Activated CD4-positive, alpha-beta T cell treated with anti-CD3 and anti-CD28 coated beads, Interleukin-2, amount 50 U/mL, for 1 hour (primary cell): ENCODE measurements at places on chromosomes 7 and 10.

GRCh38 chr10:3122034-3122433 is 50.5 kb downstream of the PITRM1 start:
- no peak for DNase-seq

DNA sequence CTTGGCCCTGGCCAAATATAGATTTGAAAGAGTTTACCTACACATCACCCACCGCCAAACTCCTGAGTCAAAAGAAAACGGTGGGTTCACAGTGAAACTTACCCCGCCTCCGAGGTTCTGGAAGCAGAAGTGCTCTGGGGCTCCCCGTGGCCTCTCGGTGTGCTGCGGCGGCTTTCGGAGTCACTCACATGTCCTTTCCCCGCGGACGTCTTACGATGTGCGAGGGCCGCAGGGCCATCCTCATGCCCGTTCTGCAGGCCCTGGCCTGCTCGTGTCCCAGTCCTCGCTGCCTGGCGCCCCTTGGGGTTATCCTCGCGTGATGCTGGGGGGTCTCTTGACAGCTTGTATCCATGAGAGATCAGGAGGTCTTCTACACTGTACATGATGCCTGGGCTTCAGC is 12.0 kb downstream of the JCAD start:
- DNase-seq: no peak

DNA sequence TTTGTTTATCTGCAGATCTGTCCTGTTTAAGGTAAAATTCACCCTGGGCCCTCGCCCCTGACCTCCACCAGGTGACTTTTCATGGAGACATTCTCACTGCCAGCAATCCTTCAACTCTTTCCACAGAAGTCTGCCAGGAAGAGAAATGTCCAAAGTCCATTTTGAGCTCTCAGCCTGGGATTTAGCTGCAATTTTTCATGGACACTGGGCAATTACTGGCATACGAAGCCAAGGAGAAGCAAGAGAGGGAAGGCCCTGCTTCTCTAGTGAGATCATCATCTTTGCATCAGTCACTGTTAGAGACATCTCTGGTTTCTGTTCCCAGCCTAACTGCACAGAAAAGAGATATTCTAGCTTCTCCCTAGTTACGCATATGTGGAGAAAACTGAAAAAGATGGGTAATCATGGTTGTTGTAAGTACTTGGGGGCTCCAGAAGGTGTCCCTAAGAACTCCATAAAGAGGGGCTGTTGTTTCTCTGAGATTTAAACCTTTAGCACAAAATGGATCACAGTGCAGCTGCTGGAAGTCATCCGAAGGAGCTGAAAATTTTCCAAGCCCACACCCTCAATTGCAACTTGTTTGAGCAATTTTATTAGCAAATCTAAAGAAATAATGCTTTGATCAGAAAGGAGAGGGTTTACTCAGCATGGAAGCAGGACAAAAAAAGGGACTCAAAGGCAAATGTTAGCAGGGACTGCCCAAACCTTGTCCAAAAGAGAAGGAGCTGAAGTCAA is 168.9 kb downstream of the SNX10 start:
- no peak for DNase-seq

GRCh38 chr7:104805449-104806317 is 208.3 kb upstream of the KMT2E start:
- no peak for DNase-seq

- no peak for DNase-seq
Measured at GRCh38 chr10:73161662-73162061, 6.1 kb downstream of the ECD start.

DNA sequence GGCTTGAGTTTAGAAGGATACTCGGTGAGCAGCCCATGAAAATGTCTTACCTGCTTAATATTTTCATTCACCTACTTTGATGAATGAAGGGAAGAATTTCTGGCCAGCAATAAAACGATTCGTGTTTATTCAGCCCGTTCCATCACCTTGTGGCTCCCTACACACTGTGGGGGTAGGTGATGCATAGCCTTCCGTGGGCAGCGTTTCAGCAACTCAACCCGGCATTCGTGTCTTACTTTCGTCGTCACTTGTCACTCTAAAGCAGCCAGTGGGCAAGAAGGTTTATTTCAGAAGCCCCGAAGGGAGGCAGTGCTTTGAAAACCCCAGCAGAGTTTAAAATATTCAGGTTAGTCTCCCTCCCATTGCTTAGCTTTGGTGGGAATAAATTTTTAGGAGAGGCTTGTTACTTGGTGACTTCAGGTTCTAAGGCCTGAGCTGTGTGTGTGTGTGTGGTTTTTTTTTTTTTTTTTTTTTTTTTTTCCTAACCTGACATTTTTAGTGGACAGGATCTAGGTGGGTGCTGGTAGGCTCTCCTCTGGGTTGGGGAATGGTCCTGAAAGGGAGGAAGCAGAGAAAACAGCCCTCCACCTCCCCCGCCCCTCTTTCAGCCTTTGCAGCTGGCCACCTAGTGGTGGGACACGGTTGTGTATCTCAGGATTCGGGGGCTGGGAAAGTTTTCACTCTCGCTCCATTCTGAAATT is 1.8 kb downstream of the GRK5 start:
- DNase-seq: peak; percentile 53

- DNase-seq: no peak
Measured at GRCh38 chr10:31635009-31635408, 293.6 kb downstream of the ARHGAP12 start.

DNA sequence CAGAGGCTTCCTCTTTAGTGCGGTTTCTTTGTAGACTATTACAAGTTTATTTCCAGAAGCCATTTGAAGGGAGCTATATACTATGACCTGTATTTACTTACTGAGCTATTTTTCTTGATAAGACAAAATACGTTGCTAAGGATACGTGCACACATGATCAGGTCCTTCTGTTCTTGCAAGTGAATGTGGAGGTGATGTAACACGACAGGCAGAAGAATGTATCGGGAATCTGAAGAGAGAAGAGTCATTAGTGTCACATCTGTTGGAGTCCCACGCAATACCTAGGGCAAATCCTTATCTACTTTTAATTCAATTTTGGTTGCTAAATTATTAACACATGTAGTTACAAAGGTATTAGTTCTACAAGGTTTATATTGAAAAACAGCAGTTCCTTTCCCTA is 284.6 kb upstream of the IMMP2L start:
- DNase-seq: no peak

DNA sequence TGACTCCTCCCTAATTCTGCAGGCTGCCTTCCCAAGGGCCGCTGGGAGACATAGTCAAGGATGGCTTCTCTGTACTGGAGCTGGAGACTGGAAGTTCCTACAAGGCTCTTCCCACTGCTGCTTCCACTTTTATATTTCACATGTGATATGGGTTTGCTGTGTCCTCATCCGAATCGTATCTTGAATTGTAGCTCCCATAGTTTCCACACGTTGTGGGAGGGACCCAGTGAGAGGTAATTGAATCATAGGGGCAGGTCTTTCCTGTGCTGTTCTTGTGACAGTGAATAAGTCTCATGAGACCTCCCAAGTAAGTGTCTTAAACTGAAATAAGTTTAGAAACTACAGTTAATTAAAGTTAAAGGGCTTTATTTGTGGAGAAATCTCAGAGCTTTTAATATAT is 47.0 kb upstream of the BICC1 start:
- no peak for DNase-seq

GRCh38 chr7:132191418-132191817 is 384.9 kb downstream of the PLXNA4 start:
- no peak for DNase-seq

- no peak for DNase-seq
Measured at GRCh38 chr10:31808258-31809218, 120.1 kb downstream of the ARHGAP12 start.

- no peak for DNase-seq
Measured at GRCh38 chr10:19815731-19816410, 361 bp upstream of the PLXDC2 start.

- DNase-seq: no peak
Measured at GRCh38 chr7:33979807-33980355, 74.5 kb downstream of the BMPER start.

DNA sequence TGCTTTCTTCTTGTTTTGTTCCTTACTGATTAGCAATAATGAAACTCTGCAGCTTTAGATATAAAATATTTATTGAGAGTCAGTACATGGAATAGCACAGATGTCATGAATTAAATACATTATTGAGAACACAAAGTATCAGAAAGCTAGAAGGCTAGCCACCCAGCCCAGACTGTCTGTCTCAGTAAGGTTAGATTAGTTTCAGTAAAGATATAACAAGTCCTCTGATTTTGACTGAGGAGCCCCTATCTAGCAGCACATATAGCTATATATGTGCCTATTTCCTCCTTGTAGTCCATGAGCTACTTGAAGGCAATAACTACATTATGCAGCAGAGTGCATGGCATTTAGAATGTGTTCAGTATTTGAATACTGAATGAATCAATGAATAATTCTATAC is 81.3 kb downstream of the NRCAM start:
- DNase-seq: no peak

DNA sequence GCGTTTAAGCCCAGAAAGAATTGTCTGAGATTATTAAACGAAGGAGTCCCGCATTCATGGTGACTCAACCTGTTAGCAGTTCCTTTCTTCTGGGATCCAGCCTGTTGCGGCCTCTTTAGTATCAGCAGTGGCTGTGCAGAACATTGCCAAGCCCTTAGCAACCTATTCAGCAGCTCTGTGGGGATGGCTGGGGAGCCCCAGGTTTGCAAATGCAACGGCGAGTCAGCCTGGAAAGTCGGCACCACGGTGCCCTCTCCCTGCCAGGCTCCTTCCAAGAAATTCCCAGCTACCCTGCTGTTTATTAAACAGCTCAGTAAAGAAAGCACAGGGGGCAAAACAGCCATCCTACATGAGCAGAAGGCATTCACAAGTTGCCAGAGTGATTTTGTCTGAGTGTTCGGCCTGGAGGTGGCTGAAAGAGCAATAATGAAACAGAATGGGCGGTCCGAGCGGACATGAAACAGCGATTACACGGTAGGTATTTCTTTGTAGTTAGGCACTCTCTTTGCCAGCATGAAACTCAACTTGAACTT is 198.3 kb downstream of the BAMBI start:
- DNase-seq: no peak

DNA sequence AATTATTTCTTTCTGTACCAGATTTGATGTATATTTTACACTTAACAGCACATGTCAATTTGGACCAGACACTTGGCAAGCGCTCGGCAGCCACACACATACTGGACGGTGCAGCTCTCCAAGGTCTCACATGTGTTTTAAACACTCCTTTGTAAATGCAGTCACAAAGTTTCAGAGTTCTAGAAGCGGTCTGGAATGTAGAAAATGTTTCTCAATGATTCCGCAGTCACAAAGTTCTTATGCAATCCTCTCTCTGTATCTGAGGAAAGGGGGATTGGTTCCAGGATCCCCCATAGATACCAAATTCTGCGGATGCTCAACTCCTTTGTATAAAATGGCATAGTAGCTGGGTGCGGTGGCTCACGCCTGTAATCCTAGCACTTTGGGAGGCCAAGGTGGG is 253.0 kb upstream of the GRB10 start:
- DNase-seq: no peak

DNA sequence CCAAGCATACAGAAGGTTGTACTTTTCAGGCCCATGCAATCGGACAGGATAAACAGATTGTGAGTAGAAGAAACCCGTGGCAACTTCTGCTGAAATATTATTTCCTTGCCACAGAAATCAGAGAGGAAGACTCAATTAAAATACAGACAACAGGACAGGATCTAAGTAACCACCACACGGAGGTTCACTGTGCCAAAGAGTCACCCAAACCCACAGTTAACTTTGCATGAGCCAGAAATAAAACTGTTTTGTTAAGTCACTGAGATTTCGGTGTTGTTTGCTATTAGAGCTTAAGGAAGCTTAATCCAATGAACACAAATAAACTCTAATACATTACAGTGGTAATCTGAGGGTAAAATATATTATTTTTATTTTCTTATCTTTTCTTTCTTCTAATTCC is 14.0 kb downstream of the PNPLA8 start:
- DNase-seq: no peak

DNA sequence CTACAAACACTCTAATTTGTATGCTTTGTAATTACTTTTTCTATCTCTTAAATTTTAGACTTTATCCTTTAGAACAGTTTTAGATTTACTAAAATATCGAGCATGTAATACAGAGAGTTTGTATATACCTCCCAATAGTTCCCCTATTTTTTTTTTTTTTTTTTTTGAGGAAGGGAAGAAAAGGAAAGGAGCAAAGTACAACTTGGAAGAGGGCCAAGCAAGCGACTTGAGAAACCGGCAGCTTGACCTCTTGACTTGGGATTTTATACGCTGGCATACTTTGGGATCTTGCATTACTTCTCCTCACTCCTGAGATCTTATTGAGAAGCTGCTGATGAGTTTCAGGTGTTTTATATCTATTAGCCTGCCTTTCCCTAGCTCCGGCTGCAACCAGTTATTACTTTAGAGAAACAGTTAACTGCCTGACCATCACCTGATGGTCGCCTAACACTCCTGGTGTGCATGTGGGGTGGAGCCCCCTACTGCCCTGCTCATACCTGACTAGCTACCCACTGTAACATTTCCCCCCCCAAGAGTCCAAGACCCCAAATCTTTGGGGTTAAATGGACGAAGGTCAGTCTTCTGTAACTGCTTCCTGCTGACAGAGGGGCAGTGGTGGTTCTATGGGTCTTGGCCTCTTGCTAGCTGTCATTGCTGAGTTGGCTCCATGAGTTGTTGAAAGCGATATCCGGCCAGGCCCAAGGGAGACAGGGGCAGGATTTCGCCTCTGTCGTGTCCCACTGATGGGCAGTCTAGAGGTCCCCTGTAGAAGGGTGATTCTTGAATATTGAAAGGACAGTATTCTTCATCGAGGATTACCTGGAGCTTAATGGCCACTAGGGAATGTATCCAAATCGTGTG is 28.5 kb downstream of the MKLN1 start:
- DNase-seq: no peak

GRCh38 chr10:33623669-33624068 is 289.2 kb upstream of the NRP1 start:
- no peak for DNase-seq

- DNase-seq: peak; percentile 51
Measured at GRCh38 chr10:17025444-17026295, 103.9 kb downstream of the CUBN start.

- no peak for DNase-seq
Measured at GRCh38 chr10:94076325-94076841, 82.7 kb downstream of the PLCE1 start.

DNA sequence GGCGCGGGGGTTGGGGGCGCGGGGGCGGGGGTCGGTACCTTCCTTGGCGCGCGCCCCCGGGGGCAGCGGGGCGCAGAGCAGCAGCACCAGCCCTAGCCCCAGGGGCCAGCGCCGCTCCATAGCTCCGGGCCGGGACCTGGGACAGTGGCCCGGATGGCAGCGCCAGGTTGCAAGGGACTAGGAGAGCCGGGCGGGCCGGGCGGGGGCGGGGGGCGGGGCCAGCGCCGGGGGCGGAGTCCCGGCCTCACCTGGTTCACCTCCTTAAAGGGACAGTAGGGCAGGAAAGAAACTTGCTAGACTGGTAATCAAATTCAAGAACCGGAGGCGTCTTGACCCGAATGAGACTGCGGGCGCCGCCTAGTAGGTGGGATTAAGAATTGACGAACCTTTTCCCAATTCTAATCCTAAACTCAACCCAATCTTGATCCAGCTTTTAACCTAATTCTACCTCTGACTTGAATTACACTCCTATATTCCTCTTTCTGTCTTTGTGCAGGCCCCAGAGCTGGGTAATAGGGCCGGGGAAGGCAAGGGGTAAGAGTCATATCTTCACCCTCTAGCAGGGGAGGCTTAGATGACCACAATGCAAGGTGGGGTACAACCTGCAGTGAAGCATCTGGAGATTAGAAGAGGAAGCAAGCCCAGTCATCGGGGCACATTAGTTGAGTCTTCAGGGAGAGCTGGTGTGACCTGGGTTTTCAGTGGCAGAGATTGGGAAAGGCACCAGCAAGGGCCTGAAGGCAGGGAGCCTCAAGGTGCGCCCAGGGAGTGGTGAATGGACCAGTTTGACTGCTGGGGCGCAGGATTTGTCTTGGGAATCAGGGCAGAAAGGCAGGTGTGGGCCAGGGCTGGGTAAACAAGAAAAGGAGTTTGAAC is at the start of gene EPHA1:
TSS of gene EPHA1 (minus strand) at position 171 of the 876 bp plus-strand sequence. CDS start at position 120, 51 bp downstream.
- DNase-seq: peak; percentile 49

GRCh38 chr7:128110641-128111364 is 79.6 kb upstream of the LRRC4 start:
- DNase-seq: no peak
